ENCODE measurements at places on chromosomes 7 and 10.

- DNase-seq, result no peak
Observed at GRCh38 chr7:2585446-2585845, 26.7 kb downstream of the IQCE start.

GRCh38 chr7:123260428-123260960, 60.7 kb upstream of the SLC13A1 start:
- no peak for DNase-seq

DNA sequence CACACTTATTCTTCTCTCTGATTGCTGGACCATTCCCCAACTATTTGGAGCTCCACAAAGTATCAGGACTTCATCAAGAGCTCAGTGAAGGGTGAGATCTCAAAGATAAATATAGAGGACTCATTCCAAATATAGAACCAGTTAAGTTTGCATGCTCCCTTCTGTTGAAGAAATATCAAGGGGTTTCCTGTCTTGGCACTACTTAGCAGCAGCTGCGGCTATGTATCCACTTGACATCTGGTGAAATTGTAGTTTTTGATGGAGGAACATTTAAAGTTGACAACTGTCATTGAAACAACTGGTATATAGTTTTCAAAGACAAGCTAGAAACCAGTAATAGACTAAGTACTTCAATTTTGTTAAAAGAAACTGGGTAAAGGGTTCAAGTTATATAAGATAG, 1.0 kb upstream of the SPAG6 start:
- no peak for DNase-seq

- DNase-seq, result no peak
Observed at GRCh38 chr10:48649349-48649944, 35.2 kb upstream of the WDFY4 start.

DNA sequence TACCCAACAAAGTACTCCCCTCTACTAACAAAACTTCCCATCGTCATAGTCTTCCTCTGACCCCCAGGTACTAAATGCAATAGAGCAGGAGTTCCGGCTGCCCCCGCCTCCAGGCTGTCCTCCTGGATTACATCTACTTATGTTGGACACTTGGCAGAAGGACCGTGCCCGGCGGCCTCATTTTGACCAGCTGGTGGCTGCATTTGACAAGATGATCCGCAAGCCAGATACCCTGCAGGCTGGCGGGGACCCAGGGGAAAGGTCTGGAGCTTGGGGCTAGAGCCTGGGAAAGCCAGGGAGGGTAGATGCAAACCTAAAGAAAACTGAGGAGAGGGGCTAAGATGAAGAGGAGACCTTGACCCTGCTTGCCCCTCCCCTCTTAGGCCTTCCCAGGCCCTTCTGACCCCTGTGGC, 15.3 kb downstream of the EPHB6 start:
- DNase-seq, result no peak

DNA sequence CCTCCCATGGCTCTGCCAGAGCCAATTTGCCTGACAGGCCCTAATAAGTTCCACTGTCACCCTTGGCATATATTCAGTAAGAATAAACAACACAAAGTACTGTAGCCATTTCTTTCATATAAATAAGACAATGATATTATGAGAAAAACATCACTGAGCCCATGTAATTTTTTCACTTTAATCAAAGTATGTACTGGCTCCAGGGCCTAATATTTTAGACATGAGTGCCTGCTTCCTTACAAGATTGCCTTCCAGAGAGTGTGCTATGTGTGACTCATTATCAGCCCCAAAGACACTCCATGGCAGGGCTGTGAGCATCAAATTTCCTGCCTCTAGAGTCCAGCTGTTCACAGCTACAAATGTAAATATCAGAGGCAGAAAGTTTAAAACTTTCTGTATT, 297.6 kb downstream of the LHFPL3 start:
- no peak for DNase-seq

GRCh38 chr7:112437072-112437471, 13.2 kb upstream of the IFRD1 start:
- no peak for DNase-seq

- no peak for DNase-seq
Observed at GRCh38 chr10:105094048-105094447, 453.0 kb downstream of the SORCS3 start.

DNA sequence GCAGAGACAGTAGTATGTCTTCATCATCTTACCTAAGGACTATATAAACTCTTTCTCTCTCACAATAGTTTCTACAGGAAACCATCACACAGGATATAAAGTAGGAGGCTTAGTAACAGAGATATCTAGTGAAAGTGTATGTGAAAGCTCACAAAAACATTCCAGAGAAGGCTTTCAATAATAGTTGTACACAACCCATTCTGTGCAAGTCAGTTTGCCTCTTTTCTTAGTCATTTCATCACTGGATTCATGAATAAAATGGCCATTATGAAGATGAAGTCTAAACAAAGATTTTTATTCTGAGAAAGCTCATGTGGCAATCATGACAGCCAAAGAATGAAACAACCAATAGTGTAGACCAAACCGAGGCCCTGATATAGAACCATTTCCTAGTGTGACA, 178.8 kb downstream of the GNAT3 start:
- DNase-seq, result no peak

DNA sequence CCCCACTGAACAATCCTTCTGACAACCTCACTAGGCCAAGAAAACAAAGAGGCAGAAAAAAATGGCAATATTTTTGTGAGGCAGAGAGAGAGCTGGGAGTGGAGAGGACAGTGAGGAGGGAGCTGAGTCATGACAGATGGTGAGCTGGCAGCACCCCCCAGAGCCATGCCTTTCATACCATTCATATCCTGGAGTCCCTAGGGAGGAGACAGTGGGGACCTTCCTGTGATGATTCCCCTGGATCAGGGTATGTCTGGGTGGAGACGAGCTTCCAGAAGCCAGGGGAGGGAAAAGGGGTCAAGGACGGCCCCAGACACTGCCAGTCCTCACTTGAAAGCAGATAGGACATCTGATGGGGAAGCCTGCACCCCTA, 160.5 kb downstream of the ADAM12 start:
- DNase-seq, result no peak

- no peak for DNase-seq
Observed at GRCh38 chr7:104906032-104906431, 108.0 kb upstream of the KMT2E start.

DNA sequence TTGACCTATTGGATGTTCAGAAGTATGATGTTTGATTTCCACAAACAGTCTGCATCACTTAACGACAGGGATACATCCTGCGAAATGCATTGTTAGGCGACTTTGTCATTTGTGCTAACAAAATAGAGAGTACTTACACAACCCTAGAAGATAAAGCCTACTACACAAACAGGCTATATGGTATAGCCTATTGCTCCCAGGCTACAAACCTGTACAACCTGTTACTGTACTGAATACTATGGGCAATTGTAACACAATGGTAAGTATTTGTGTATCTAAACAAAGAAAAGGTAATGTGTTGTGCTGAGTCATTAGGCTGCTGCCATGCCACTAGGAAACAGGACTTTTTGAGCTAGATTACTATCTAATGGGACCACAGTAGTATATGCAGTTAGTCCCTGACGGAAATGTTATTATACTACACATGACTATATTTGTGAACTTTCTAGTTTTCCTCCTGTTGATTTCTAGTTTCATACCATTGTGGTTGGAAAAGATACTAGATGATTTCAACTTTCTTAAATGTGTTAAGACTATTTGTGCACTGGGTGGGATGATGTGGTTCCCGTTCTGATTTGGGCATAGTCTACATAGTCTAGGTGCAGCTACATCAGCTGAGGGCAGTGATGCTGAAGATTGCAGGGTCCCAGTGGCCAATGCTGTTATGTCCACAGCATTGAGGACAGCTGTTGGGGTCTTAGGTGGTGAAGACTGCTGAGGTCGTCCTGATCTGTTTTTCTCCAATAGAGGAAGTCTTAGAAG, 161.7 kb downstream of the HTR7 start:
- DNase-seq, result no peak

- no peak for DNase-seq
Observed at GRCh38 chr10:70535001-70535400, 56.4 kb downstream of the PALD1 start.

GRCh38 chr7:19352305-19352695, 207.1 kb upstream of the FERD3L start:
- DNase-seq, result no peak

DNA sequence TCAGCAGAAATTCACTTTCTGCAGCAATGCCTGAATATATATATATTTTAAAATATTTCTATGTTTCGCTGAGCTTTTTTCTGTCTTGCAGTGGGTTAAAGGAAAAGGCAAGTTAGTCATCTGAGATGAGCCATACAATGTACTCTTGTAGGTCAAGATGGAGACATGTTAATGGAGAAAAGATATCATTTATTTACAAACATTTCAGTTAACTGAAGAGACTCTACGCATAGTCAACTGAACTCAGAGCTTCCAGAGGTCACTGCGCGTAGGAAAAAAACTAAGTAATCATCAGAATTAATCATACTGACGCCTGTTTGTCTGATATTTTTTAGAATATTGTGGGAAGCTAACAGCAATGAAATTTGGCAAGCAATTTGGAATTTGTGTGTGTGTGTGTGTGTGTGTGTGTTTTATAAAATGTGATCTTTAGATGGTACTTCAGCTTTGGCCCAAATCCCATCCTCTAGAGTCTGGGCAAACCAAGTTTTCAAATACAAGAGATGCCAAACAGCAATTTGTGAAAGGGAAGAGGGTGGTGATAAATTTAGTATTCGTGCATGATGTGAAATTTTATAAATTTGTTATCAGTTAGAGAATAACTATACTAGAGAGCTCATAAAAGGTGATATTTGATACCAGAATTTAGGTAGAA, 193.9 kb upstream of the AGR3 start:
- no peak for DNase-seq

DNA sequence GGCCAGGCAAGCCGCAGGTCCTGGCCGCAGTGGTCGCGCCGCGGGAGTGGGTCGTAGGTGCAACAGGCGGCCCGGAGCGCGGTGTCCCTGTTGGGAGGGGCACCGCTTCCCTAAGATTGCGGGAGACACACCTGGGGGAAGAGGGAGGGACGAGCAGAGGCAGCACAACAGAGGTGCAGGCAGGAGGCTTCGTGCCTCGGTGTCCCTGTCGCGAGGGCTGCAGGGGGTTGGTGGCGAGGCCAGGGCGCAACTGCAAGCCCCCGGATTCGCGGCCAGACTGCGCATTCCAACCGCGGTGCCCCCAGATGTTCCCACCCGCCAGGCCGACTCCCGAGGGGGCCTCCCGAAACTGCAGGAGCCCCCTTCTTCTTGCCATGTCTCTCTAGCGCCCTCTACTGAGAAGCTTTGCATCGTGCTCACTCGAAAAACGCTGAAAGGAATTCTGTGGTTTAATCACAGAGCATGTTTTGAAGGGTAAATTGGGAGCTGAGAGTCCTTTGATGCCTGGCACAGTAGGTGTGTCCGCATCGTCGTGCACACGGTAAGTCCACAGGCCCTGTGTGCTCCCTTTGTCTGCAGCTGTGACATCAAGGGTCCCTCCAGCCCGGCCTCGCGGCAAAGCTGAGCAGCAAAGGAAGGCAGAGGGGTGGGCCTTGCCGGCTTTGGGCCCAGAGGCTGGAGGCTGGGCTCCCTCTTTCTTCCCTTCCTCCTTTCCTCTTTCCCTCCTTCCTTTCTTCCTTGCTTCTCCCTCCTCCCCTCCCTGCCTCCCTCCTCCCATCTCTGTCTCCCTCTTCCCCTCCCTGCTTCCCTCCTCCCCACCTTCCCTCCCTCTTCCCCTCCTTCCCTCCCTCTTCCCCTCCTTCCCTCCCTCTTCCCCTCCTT, 6.2 kb upstream of the MBL2 start:
- DNase-seq, result no peak

DNA sequence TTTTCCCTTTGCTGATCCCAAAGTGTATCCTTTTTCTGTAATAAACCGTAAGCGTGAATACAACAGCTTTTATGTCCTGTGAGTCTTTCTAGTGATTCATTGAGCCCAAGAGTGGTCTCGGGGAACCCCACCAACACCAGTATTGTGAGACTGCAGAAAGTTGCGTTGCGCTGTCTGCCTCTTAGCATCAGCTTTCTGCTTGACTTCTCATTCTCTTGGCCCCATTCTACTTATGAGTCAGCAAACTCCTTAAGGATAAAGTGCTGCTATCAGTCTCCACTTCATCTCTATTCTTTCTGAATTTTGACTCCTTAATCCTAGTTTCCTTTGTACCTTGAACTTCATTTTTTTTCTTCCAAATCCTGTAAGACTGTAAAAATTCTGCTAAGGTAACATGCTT, 184.3 kb upstream of the MBL2 start:
- no peak for DNase-seq

DNA sequence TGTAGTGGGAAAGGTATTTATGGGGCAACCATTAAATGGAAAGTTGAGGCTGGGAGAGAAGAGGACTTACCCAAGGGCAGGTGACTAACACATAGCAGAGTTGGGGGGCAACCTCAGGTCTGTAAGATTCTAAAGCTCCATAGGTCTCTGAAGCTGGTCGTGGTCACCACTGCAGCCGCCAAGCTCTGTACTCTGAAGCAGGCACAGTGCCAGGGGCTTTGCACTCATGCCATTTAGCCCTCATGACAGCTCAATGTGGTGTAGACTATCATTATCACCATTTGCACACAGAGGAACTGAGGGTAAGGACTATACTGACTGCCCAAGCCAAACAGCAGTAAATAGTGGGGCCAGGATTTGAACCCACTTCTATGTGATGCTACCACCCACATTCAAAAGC, 32.5 kb upstream of the TMEM273 start:
- DNase-seq, result no peak

DNA sequence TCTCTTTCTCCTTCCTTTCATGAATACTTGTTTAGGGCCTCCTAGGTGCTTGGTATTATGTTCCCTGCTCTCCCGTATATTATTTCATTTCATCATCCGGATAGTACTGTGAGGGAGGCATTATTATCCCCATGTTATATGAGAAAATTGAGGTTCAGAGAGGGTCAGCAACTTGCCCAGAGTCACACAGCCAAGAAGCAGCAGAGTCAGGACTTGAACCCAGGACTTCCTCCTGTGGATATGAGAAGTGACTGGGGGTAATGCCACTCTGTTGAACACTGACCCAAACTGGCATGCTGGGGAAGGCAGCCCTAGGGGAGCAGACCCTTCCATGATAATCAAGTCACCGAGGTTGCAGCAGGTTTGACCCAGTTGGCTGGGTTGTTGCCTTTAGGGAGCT, 8.2 kb upstream of the SFRP5 start:
- no peak for DNase-seq

DNA sequence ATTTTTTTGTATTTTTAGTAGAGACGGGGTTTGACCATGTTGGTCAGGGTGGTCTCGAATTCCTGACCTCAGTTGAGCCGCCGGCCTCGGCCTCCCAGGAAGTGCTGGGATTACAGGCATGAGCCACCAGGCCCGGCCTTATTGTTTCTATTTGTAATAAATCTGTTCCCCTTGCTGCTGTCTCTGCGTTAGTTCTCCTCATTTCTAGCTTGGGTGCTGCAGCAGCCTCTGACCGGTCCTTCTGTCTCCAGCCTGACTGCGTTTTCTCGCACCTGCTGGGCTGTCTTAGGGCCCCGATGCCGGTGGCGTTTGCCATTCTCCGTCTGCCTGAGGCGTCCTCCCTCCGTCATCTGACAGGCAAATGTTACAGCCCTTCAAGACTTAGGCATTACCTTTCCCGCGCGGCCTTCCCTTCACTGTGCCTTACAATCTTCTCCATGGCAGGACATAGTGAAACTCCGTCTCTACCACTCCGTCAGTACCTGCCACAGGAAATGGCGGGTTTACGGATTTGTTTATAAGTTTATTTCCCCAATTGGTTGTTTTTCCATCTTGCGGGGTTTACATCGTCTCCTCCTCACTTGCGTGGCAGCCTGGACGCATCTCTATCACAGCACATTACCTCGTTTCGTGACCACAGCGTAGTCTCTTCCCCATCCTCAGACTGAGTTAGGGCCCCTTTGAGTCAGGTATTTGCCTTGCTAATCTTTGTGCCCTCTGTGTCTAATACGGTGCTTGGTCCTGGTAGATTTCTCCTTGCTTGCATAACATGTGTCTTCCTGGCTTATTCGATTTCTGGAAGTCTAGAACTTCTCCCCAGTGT, 2.3 kb upstream of the GIMAP8 start:
- no peak for DNase-seq

All from CD4-positive, alpha-beta T cell (primary cell).